ENCODE measurements at places on chromosomes 2 and 18. TPM values are rescaled to one million over a fixed set of nuclear protein-coding genes. Genes with fewer than 3 reads are reported as not detected.

Gene CHRND
- not detected for total RNA-seq

Gene FAP
- total RNA-seq, result 272 TPM

Gene CYTIP
- not detected for total RNA-seq

Gene AQP12A
- not detected for total RNA-seq

Gene NOSTRIN
- total RNA-seq, result not detected

Gene POTEJ
- total RNA-seq, result not detected

Gene MC5R
- total RNA-seq, result not detected

Gene SLC66A2
- 33.7 TPM for total RNA-seq

Gene KANSL1L
- total RNA-seq, result 27.6 TPM

Gene C2orf81
- total RNA-seq, result 0.30 TPM

All from smooth muscle cell of the umbilical artery (primary cell).